ENCODE measurements at places on chromosomes 6 and 20.

DNA sequence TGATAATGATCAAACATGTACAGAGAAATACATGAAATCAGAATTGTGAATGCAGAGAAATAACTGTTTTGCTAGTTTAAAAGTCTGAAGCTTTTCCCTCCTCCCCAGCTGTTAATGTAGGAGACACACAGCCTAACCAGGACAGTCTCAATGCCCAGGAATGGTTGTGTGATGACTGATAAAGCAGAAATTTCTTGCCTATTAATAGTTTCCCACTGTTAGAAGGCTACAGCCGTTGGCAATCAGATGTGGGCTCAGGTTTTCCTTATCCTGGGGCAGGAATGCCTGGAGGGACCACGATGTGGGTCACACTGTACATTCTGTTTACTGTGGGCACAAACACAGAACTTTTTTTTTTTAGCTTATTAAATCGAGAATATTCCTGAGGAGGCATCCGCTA lies 1.9 kb downstream of the PPP1R3D start:
- no peak for DNase-seq

DNA sequence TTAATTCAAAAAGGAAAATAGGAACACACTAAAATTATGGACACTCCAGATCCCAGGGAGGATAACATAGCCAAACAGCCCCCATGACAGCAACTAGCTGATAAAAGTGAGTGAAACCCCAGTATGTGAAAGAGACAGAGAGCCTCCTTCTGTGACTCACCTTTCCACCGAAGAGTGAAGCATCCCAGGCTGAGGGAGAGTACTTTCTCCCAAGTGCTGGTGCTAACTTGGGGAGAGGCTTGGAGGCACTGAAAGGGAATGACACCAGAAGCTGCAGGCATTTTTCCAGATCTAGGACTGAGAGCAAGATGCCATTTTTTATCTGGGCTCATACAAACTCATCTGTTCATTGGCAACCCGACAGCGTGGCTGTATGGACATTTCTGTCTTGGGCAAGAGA lies 339.8 kb downstream of the HTR1B start:
- DNase-seq: no peak

DNA sequence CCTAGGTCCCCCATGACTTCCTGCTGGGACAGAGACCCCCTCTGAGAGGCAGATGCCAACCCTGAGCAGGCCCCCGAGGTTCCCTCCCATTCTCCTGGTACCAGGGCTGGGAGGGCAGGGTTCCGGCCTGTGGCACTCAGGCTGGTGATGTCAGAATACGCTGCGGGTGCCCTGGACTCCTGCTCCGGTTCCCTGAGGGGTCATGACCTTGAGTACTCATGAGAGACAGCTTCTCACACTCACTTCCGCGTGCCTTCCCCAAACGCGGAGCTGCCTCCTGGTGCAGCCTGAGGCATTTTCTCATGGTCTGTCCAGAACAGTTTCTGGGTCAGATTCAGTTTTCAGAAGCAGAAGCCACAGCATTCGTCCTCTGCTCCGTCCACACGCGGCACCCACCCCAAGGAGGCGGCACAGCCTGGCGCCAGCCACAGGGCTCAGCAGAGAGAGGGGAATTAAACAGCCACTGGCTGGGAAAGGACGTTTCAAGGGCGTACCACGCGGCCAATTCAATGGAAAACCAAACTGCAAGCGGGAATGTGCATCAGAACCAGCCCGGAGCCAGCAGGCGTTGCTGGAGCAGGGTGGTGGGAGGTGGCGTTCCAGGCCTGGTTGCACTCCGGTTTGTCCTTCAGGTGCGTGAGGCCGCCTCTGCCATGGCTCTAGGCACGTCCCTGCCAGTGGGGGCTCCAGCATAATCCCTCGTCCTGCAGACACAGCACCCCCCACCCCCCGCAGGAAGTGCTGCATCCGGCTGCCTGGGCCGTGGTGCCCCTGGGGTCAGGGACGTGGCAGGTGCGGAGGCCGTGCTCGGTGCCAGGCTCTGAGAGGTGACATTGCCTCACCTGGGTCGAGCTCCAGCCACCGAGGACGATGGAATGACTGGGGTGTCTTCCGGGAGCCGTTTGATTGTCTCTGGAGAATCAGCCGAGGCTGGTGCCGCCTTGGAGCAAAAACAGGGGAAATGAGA lies 58.3 kb upstream of the BHLHE23 start:
- peak; percentile 35 for DNase-seq

- peak; percentile 79 for DNase-seq
Observed at GRCh38 chr6:159981403-159982245, 12.7 kb downstream of the IGF2R start.

DNA sequence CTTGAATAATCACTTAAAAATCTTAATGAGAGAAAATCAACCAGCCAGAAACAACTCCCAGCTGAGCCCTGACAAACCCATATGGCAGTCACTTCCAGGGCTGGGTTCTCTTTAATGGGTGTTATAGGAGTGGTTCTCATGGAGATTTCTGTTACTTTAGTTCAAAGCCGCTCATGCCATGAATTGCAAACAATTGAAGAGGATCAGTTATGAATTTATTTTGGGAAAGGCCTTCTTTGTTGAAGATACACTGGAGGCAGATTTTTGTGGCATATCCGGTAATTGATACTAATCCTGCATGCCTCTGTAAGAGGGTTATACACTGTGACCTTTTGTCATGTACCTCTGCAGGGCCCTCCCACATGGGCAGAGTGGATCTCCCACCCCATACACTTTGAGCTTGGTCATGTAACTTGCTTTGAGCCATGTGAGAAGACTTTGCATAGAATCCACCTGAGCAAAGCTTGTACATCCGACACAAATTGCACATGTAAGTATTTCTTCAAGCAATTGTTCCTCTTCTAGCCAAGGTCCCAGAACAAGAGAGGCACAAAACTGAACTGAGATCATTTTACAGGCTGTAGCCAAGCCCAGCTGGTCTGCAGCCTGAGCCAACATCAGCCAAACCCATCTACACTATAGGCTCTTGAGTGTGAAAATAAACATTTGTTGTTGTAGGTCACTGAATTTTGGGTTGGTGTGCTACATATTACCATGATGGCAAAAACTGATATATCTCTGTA lies 492.3 kb downstream of the PREX1 start:
- DNase-seq: no peak

- no peak for DNase-seq
Observed at GRCh38 chr20:61771805-61772350, 293.8 kb downstream of the TAF4 start.

DNA sequence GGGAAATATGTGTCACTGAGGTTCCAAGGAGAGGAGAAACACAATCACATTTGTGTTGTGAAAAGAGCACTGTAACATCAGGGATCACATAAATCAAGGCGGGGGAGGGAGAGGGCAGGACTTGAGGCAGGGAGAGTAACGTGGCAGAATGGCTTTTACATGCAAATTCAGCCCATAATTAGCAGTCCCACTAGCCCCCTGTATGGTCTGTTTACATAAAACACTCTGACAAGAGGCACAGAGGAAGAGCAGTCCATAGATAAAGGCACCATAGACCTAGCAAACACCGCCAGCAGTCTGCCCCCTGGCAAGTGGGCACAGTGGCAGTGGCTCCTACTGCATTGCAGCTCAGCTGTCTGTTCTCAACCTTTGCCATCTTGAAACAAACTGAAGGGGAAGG lies 82.7 kb downstream of the LYRM2 start:
- no peak for DNase-seq

DNA sequence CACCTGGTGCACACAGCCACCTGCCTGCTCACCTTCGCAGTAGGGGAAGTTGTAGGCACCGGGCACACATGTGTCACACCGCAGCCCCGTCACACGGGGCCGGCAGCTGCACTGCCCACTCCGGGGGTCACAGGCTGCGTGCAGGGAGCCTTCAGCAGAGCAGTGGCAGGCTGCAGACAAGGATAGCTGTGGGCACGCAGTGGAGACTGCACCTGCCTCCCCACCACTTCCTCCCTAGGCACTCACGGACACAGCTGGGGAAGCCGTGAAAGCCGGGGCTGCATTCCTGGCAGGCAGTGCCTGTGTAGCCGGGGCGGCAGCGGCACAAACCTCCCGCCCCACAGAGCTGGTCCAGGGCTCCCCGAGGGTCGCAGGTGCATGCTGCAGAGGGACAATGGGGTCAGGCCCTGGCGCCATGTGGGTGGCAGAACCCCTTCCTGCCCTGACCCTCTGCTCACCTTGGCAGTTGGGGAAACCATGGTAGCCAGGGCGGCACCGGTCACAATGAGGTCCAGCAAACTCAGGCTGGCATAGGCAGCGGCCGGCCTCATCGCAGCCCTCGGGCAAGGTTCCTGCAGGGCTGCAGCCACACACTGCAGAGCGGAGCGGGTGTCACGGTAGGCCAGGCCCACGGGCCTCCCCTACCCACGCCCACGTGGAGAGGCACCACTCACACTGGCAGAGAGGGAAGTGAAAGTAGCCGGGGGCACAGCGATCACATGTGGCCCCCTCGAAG lies 29.4 kb downstream of the LAMA5 start:
- DNase-seq: no peak

DNA sequence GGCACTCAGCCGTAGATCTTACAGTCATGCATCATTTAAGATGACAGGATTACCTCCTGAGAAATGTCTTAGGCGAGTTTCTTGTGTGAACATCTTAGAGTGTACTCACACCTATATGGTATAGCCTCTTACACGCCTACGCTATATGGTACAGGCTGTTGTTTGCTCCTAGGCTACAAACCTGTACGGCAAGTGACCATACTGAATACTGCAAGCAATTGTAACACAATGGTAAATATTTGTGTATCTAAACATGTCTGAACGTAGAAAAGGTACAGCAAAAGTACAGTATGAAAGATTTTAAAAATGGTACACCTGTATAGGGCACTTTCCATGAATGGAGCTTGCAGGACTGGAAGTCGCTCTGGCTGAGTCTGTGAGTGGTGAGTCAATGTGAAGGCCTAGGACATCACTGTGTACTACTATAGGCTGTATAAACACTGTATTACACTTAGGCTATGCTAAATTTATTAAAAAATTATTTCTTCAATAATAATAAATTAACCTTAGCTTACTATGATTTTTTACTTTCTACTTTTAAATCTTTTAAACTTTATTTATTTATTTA lies 541 bp upstream of the IL20RA start:
- DNase-seq: no peak

- peak; percentile 52 for DNase-seq
Observed at GRCh38 chr20:5657190-5657875, 92.9 kb upstream of the SHLD1 start.

- DNase-seq: peak; percentile 64
Observed at GRCh38 chr6:17101422-17102257, at the start of gene STMND1. STMND1 (plus strand) TSS chr6:17102050; CDS start chr6:17102258, 208 bp downstream.

- DNase-seq: no peak
Observed at GRCh38 chr6:147833607-147834006, 325.1 kb downstream of the SAMD5 start.

- no peak for DNase-seq
Observed at GRCh38 chr6:135592276-135592675, 94.7 kb upstream of the AHI1 start.

- no peak for DNase-seq
Observed at GRCh38 chr6:17250237-17250636, 30.9 kb upstream of the RBM24 start.

- DNase-seq: peak; percentile 62
Observed at GRCh38 chr6:150452428-150453243, 83.8 kb downstream of the IYD start.

DNA sequence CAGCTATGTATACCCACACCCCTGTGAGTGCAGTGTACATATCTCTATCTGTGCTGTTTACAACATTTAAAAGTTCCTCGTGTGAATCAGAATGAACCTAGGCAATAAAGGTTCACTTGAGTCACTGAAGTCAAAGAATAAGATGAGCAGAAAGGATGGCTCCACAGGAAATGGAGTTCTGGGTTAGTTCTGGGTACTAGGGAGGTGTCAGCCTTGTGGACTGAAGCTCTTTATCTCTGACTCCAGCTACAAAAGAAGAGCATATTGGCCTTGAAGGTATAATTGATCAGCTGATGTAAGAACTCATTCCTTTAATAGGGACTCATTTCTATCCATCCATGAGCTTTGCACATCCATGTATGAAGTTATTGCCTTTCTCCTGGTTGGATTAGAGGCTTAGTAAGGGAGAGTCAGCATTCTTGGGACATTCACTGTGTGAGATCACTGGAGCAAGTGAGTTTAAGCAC lies 73.9 kb upstream of the BACH2 start:
- DNase-seq: no peak

- no peak for DNase-seq
Observed at GRCh38 chr6:126180585-126180984, 159.3 kb upstream of the CENPW start.

GRCh38 chr6:141309295-141309694 lies 823.4 kb upstream of the GJE1 start:
- DNase-seq: no peak

DNA sequence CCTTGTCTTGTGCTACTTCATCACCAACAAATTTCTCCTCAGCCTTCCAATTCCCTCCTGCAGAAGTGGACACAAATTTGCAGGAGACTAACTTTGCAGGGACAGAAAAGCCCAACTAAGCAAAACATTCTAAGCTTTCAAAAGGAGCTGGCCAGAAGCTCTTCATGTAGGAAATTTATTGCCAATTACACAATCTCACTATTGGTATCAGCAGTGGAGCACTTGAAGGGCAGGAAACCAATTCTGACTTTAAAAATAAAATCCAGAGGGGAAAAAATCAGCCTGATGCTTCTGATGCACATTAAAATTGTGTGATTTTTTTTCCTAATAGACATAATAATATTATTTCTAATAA lies 193.3 kb downstream of the LY86 start:
- no peak for DNase-seq

DNA sequence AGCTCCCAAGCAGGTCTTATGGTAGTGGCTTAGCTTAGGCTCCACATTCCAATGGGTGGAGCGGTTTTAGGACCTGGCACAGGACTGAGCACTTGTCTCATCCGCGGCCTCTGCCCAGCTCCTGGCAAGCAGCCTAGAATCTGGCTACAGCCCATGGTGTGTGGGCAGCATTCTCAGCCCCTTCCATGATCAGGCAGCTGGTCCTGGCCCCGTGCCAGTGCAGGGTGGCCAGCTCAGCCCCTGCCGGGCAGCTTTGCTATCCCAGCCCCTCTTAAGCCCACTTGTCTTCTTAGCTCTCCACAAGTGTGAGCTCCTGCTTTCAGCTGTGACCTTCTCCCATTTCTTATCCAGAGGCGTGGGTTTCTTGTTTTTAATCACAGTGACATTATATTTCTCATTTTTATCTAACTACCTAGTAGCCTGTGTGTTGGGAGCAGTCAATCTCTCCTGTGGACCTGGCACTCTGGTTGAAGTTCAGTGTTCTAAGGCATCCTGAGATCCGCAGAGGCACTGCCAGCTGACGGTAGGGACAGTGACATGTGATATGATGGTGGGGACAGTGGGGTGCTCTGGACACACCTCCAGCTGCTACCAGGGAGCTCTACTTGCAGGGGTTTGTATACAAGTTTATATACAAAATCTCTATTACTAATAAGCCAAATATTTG lies 119.9 kb upstream of the PRND start:
- DNase-seq: no peak

DNA sequence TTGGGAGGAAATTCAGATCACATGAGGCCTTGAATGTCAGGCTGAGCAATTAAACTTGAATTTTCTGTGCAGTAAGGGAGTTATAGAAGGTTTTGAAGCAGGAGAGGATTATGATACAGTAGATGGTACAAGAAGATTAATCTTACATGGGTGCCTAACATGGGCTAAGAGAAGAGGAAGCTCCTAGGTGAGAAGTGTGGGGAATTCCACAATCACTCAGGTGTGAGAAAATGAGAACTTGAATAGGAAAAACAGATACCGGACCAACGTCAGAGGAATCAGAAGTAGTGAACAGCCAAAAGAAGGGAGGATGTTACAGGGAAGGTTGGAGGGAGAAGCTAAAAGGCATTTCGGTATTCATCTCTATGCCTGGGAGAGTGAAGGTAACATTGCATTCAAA lies 250.7 kb upstream of the SLC35B3 start:
- no peak for DNase-seq
